ENCODE measurements at places on chromosomes 7 and 10.

- DNase-seq = no peak
These were observed 11.9 kb upstream of the NDUFA5 start for GRCh38 chr7:123569352-123570010.

DNA sequence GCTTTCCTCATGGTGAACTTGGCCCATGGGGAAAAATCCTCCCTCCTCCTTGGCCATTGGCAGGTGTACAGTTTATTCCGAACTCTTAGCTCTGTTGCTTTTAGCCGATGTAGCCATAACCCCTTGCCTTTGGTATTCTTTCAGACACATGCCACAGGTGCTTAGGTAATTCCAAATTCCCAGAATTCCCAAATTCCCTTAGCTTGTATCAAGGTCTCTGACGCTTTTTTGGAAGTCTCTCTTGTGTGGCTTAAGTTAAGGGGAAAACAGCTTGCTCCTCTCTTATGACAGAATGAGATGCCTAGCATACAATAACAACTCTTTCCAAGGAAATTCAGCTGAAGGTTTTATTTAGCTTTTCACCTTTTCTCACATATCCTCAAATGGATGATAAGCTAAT, 68.0 kb downstream of the SUGCT start:
- DNase-seq = no peak

GRCh38 chr7:129948877-129949291, 3.9 kb downstream of the UBE2H start:
- DNase-seq = peak; percentile 80

GRCh38 chr7:106927536-106927935, 62.5 kb downstream of the PIK3CG start:
- DNase-seq = no peak

- DNase-seq = no peak
These were observed 155.1 kb downstream of the LSM5 start for GRCh38 chr7:32335107-32335506.

- DNase-seq = no peak
These were observed 301.0 kb downstream of the SORCS1 start for GRCh38 chr10:106863549-106863948.

DNA sequence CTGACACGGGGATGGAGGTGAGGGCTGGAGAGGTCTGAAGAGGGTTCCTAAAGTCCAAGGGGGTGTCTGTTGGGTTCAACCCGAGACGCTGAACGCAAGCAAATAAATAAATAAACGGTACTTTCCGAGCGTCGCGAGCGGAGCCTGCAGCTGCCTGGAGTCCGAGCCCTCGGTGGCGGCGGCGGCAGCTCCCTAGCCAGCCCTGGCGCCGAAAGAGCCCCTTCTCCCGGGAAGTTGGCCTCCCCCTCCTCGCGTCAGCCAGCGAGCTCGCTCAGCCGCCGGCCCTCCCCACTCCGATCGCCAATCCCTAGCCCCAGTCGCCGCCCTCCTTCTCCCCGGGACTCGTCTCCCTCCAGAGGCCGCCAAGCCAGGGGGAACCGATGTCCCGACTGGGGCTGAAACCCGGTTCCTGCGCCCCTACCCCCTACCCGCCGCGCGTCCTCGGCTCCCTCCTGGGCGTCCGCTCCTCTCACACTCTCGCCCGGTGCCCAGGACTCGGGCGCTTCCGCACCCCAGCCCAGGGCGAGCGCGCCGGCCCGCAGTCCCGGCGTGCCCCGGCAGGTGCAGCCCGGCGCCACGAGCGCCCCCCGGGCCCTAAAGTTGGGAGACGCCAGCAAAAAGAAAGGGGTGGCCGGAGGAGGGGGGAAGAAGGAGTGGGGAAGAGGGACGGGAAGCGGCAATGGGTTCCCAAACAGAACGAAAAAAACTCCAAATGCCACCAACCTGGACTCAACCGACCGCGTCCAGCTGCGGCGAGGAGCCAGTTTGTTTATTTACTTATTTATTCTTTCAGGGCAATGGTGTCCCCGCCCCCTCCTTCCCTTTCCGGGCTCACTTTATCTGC, at the start of gene GFRA1:
Gene GFRA1 (minus strand): TSS at position 767 of the 844 bp plus-strand sequence. CDS start 1,177 bp downstream, outside the sequence.
- DNase-seq = peak; percentile 22

DNA sequence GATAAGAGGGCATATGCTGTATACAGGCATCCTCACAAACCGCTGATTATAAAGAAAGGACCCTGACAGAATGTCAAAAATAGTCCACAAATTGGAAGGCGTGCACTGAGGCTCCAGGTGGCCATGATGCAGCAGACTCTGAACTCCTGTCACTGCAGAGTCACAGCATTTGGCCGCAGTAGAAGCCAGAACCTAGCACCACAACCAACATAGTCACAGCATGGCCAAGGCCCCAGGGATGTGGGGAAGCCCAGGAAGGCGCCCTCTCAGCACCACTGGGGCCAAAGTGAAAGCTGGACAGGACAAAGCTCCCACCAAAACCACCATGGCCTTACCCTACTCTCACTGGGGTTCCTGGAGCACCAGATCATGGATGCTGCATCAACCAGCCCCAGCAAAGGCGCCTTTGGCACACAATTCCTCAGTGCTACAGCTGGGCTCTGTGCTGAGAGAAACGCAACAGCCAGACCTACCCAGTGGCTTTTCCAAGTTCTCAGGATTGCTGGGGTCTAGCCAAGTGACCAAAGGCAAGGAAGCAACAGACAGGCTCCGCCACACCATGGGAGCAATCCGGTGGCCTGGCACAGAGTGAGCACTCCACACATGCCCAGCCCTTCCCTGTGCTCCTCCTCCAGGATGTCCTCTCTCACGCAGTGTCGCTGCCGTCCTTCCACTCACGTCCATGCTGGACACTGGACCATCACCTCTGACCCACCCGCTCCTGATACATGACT, 60.2 kb downstream of the STK17A start:
- no peak for DNase-seq

GRCh38 chr7:17392846-17393245, 94.4 kb downstream of the AHR start:
- no peak for DNase-seq

GRCh38 chr10:28730031-28730778, 52.9 kb downstream of the BAMBI start:
- DNase-seq = no peak

DNA sequence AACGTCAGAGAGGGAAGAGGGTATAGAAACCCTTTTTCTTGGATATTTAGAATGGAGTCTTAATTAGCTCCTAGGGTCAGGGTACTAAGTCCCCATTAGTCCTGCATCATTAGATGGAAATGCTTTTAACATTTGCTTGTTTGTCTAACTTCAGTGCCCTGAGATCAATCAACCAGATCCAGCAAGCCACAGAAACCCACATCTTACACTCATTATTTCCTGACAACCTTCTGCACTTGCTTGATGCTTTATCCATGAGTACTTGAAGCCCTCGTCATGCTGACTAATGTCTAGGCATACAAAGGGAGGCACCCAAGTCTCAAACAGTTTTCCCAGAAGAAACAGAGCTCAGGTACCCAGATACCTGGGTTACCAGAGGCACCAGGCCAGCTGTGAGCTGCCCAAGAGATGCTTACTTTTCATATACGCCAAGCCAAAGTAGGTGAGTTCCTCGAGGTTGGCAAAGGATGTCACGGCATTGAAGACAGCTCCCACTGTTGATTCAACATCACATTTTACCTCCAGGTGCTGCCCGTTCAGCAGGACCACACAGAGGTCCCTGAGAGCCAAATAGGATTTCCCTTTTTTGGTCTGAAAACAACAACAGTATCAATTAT, 42.7 kb downstream of the FRMPD2 start:
- DNase-seq = no peak

GRCh38 chr10:6659451-6659850, 79.4 kb upstream of the PRKCQ start:
- DNase-seq = no peak

DNA sequence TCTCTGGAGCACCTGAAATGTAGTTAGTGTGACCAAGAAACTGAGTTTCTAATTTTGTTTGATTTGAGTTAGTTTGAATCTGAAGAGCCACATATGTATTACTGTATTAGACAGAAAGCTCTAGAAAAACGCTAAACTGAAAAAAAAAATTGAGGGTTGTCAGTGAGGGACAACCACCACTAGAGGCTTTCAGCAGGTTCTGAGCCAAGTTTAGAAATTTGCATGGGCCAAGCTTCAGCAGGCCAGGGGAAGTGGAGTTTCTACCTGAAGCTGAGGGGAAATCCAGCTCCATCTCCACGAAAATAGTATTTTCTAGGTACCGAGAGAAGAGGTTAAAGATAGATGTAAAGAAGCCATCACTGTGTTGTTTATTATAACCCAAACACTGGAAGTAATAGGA, 77.9 kb upstream of the PLXNA4 start:
- peak; percentile 59 for DNase-seq

DNA sequence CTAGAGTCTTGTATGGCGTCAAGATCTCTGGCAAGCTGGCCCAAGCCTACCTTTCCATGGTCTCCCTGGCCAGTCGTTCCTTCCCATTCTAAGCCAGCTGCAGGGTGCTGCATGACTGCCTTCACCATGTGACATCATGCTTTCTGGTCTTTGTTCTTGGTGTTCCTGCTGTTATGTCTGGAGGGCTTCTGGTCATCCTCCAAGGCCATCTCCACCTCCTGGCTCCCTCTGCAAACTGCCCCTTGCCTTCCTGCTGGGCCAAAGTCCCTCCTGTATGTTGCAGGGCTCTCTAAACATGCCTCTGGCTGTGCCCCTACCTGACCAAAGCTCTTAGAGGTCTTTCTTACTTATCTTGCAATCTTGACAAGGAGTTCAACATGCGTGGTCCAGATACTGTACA, 44.4 kb upstream of the SHH start:
- DNase-seq = no peak

- DNase-seq = no peak
These were observed 39.1 kb downstream of the GOLGA7B start for GRCh38 chr10:97888641-97889262.

DNA sequence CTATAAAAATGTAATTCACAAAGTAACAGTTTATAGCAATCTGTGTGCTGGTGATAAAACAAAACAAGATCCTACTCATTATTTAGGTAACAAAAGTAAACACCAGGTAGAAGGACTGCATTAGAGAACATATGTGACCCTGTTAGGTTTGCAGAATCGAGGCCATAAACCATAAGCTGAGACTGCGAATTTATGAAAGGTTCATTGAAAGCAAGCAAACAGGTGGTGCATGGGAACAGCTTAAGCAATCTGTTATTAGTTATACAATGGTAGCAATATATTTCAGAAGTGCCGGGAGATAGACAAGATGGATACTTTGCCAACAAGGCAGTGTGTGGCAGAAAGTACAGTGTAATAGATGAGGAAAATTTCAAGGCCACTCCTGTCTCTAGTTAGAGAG, 23.5 kb upstream of the FAM133B start:
- DNase-seq = no peak

- no peak for DNase-seq
These were observed 38.3 kb upstream of the PTPN12 start for GRCh38 chr7:77498659-77499379.

GRCh38 chr10:130018265-130018664, 54.2 kb upstream of the EBF3 start:
- no peak for DNase-seq

DNA sequence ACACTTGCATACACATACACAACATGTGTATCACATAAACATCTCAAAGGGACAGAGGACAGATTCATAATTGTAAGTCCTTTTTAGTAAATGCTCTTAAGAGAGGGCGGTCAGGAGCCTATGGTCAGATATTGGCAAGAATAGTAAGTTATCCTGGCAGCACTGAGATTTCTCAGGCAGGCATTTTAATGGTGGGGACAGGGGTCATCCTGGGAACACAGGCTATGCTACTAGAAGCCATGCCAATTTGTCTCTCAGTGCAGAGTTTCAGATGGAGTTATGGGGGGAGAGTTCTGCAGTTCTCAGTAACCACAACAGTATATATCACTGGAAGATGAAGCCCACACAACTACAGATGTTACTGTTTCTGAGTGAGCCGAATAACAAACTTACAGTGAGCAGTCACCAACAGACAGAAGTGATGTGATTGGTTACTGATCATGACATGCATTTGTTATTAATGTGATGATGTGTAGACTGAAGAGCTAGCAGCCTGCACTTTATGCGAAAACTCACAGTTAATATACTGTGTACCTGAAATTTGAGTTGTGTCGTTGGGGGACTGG, 16.4 kb downstream of the ZNF487 start:
- DNase-seq = peak; percentile 41

GRCh38 chr10:86963341-86963919, 4.9 kb upstream of the ADIRF start:
- no peak for DNase-seq

DNA sequence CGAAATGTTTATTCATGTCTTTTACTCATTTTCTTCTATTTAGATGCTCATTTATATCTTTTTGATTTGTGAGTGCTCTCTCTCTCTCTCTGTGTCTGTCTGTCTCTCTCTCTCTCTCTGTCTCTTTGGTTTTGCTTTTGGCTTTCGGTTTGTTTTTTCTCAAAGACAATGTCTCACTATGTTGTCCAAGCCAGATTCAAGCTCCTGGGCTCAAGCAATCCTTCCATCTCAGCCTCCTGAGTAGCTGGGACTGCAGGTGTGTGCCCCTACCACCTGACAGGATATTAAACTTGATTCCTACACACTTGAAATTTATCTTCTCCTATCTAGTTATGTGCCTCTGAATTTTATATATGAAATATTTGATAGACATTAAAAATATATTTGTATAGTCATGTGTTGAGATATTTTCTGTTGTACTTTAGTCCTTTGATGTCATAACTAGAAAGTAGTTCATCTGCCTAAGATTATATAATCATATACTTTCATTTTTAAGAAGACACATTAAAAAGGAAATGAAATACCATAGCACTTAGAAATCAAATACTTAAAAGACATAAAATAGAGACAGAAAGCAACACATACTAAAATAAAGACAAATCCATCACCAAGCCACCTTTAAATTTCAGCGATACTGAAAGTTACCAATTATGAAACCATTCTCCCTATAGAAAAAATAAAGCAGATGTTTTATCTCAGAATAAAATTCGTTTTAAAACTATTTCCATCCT, 68.1 kb upstream of the SFMBT2 start:
- DNase-seq = no peak

DNA sequence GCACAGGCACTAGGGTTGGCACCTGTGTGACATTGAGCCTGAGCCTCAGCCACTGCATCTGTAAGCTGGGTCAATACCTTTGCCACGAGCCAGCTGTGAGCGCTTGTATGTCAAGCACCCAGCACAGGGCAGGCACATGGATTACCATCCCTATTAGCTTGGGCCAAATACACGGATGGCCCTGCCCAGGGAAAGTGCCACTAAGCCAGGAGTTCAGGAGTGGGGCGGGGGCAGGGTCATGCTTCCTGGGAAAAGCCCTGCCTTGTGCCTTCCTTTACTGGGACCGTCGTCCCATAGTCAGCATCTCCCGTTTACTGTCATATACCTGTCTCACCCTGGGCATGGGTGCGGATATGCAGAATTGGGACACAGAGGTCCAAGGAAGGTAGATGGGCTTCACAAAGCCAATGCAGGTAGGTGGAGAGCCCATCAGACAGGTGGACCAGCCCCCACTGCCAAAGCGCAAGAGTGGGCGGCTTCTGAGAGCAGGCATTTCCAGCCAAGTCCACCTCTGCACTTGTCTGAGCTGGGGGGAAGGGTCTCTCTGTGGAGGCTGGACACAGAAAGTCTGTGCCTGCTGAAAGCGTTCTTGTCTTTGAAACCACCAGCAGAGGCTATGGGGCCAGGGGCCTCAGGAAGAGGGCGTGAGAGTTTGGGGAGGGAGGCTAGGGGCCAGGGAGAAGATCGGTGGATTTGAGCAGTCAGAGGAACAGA, 72.6 kb downstream of the VWA2 start:
- DNase-seq = no peak
